ENCODE measurements at places on chromosomes 13 and 19.

GRCh38 chr13:20475927-20476691 lies 49.5 kb downstream of the CRYL1 start:
- DNase-seq, result no peak

- DNase-seq, result no peak
Observed at GRCh38 chr19:43522929-43523328, 4.1 kb downstream of the ETHE1 start.

DNA sequence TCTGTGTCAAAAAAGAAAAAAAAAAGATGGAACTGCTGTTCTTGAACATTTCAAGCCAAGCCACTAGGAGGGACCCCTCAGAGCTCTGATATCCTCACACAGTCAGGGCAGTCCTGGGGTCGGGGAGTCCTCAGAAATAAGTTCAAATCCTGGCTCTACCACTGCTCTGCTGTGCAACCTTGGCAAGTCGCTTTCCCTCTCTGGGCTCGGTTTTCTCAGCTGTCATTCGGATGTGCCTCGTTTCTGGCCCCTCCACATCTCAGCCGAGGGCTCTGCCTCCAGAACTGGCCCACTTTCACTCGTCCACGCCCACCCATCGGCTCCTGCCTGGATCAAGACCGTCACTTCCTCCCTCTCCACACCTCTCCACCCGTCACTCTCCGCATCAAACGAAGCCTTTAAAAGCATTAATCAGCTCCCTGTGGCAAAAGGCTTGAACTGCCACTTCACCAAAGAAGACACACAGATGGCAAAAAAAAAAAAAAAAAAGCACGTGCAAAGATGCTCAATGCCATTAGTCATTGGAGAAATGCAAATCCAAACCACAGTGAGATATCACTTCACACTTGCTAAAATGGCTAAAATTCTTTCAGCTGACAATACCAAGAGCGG lies 7.4 kb upstream of the ZNRF4 start:
- DNase-seq, result no peak

GRCh38 chr19:39590265-39590664 lies 12.1 kb upstream of the LGALS13 start:
- DNase-seq, result no peak

GRCh38 chr13:49134305-49134704 lies 85.8 kb upstream of the MLNR start:
- DNase-seq, result no peak

DNA sequence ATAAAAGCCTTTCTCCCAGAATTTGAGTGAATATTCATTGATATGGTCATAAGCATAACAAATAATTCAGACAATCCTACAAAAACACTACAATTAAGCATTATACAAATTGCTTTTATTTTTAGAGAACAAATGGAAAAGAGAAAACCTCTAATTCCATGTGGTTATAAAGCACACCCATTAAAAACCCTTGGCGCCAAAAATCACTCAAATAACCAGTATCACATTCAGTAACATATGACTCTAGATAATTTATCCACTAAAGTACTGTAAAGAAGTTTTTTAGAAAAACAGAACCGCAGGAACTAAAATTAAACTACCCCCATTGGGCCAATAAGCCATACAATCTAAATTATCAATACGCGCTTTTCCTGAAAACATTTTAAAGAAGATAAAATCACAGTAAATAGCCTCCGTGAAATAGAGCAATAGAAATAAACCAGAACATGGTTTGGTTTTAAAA lies 569 bp downstream of the LCP1 start:
- no peak for DNase-seq

GRCh38 chr19:54209058-54209810 lies 8.6 kb downstream of the RPS9 start:
- no peak for DNase-seq

GRCh38 chr19:39995794-39996193 lies 1.1 kb upstream of the ZNF546 start:
- no peak for DNase-seq

DNA sequence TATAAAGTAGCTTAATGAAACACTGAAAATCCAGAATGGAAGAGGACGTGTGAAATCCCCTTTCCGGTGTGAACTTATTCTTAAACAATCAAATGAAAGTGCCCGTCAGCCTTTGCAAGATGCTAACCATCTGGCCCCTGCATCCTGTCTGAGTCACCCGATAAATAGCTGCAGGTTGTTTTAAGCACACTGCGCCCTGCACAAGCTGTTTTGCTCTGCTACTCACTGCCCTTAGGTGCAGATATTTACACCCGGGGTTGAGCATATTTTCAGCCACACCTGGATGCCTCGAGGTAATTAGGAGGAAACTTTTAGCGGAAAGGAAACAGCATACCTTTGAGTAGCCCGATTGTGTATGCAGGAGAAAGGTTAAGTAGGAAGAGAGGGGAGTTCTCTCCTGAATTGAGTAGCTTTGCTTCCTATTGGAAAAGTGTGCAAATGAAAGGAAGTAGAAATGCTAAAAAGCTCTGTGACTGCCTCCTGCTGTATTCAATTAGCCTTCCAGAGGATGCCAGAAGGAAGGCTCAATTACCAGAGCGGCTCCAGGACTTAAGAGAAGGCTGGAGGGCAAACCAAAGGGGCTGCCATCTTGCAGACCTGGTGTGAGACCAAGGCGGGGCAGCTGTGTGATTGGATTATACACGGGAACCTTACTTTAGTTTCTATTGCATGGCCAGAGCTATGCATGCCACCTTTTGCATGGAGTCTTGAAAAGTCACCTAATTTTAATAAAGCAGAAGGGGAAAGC lies 42.5 kb downstream of the IRS2 start:
- peak; percentile 44 for DNase-seq

GRCh38 chr13:107545946-107546502 lies 669.3 kb downstream of the LIG4 start:
- no peak for DNase-seq

DNA sequence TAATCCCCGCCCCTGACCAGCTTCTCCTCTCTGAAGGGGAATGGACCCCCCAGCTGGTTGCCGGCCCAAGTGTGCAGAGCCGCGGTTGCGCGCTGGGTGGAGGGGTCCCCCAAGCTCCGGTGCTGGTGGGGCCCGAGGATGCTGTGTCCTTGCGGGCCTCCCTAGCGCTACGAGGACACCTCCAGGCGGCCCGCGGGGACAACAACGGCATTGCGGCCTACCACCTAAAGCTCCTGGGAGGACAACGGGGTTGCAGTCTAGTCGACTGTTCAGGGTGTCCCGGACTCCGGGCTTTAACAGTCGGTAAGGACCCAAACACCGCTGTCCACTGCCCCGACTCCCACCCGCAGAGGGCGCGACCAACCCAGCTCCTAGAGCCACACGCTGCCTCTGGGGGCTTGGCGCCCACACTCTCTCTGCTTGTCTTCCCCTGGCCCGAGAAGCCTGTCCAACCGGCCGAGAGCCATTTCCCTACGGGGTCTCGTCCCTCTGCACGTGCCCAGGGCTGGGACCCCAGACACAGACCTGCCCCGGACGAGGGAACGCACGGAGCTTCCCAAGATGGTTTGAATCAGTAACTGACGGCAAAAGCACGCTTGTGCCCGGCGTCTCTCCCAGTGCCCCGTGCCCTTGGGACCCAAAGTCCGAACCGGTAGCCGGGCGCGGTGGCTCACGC lies 927 bp upstream of the SDHAF1 start:
- no peak for DNase-seq

GRCh38 chr19:43380771-43381386 lies 27.4 kb downstream of the CD177 start:
- no peak for DNase-seq

DNA sequence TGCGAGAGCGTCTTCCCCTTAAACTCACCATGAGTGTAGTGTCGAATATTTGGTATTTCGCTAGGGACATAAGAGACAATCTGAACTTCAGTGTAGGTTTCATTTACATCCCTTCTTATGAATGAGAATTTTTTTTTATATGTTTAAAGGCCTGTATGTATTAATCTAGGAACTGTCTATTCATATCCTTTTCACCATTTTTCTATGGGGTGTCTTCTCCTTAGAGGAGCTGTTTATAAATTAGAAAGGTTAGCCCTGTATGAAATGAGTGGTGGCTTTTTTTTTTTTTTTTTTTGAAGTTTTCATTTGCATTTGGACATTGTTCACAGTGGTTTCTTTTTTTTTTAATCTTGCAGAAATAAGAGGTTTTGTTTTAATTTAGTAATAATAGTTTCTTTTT lies 7.6 kb downstream of the ZNF146 start:
- DNase-seq, result no peak

DNA sequence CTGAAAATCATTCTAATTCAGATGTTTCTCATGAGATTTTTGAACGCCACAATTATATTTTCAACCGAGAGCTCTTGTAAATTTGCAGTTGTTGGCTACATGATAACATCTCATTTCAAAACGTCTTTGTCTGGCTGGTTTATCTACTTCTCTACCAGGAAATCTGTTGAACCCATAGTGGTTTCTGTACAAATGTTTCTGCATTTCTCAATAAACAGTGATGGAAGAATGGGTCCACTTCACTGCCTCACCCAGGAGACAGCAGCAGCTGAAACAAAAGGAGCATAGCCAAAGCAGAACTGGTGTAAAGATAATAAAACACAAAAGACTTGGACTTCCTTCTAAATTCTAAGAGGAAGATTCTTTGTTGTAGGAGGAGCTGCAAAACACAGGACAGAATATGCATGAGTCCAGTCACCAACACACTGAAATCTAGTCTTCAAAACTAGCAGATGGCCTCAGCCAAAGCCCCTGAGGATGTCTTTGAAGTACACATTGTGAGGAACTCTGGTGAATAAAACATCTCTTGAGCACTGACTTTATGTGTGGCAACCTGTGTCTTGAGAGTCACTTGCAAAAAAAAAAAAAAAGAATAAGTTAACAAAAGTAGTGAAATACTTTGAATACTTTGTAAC lies 68.6 kb upstream of the FGF14 start:
- DNase-seq, result no peak

- DNase-seq, result no peak
Observed at GRCh38 chr19:29268721-29269393, 55.9 kb upstream of the UQCRFS1 start.

GRCh38 chr13:66424422-66424821 lies 805.7 kb downstream of the PCDH9 start:
- DNase-seq, result peak; percentile 55

GRCh38 chr19:45250216-45250831 lies 747 bp upstream of the MARK4 start:
- DNase-seq, result no peak

GRCh38 chr13:36883824-36884223 lies 36.2 kb downstream of the SMAD9 start:
- DNase-seq, result no peak

DNA sequence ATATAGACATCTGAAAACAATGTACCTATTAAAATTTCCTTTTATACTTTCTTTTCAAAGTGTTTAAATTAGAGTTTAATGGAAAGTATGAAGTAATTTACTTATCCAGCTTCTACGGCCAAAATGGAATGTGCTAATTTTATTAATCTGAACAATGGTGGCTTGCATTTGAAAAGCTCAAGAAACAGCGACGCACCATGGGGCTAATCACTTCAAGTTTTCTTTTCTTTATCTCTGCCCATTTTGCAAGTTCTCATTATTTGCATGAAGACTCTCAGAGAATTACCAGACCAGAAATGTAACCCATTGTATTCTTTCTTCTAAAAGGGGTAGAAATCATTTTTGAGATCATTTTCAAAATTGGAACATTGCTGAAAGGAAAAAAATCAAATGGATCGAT lies 204.0 kb upstream of the STARD13 start:
- DNase-seq, result no peak

GRCh38 chr19:35727053-35727955 lies 9.5 kb downstream of the KMT2B start:
- DNase-seq, result no peak

DNA sequence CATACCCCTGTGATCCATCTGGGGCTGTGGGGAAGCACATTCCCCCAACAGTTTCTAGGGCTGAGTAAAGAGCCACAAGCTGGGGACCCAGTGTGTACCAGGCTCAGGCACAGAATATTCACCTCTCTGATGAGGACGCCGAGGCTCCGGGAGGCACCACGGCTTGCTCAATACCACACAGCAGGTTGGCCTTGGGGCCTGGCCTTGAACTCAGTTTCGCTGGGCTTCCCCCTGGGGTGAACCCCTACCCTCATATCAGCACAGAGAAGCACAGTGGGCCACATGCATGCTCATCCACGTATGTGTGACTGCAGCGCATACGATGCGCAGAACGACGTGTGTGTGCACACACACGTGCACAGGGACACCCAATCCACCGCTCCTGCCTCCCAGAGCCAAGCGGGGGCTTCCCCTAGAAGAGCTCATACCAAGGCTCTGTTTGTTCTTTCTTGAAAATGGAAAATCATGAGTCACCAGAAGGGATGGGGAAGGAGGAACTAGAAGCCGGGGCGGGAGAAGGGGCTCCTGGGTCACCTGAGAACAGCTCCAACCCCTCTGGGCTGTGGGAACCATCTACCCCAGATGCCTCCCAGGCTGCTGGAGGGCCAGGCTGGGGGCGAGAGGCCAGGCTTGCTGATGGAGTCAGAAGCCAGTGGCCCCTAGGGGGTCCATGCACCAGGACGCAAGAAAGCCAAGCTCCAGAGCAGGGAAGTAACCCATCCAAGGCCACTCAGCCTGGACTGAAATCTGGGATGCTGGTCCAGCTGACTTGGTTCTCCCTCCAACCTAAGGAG lies 4.9 kb upstream of the PDE4C start:
- no peak for DNase-seq

DNA sequence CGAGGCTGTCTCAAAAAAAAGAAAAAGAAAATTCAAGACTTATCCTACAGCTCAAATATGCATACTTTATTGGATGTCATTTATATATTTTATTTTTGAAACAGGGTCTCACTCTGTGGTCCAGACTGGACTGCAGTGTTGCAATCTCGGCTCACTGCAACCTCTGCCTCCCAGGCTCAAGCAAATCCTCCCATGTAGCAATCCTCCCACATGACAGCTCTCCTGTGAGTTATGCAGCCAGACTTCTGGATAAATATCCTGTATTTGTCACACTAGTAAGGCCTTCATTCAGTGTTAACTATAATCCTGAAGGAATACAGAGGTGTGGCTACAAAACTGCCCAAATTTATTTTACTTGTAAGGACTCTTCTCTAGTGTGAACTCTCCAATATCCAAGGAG lies 7.2 kb downstream of the ZNF552 start:
- DNase-seq, result no peak

- no peak for DNase-seq
Observed at GRCh38 chr13:112253631-112254030, 122.5 kb upstream of the SPACA7 start.

GRCh38 chr19:11194173-11194572 lies 3.2 kb downstream of the KANK2 start:
- DNase-seq, result no peak

DNA sequence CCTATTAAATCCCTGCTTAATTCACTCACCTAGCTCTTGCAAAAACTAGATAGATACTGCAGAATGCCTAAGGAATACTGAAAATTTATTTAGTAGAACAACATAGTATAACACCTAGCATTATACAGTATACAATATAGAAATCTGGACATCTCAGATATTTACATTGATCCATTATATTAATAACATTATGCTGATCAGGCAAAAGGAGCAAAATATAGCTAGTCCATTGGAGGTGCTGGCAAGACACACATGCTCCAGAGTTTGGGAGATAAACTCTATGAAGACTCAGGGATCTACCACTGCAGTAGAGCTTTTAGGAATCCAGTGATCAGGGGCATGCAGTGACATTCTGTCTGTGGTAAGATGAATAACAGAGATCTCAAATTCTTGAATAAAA lies 357.6 kb downstream of the TBC1D4 start:
- no peak for DNase-seq

All from fibroblast of skin of left quadriceps (primary cell).